ENCODE measurements at places on chromosomes 16 and 17. TPM values are rescaled to one million over a fixed set of nuclear protein-coding genes. Genes with fewer than 3 reads are reported as not detected.
A peak's percentile ranks its signal among the peaks of the same experiment; 100 is the strongest.

DNA sequence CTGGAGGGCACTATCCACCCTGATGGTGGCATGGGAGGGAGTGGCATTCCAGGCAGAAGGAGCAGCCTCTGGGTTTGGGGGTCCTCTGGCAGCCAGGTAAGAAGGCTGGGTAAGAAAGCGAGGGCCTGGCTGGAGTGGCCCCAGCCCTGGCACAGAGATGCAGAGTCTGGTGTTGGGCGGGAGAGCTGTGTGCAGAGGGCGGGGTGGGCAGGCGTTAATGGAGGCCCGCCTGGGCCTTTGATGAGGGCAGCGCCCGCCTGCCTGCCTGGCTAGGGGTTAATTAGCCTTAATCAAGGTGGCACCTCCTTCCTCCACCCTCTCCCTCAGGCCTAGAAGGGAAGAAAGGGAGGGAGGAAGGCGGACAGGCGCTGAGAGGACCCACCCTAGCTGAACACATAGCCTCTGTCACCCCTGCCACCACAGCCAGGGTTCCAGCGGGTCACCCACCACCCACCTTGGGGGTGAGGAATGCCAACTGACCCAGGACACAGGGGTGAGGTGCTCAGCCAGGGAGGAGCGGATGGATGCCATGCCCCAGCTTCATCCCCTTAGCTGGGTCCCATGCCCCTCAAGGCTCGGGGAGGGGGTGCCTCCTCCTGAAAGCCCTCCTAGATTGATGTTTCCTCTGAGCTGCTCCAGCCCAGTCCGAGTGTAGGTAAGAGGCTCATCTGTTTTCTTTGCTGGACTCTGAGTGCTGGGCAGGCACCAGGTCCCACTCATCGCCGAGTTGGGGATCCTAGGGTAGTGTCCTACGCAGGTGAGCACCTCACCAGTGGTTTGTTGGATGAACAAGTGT is 13.4 kb upstream of the FAM83G start:
- peak; percentile 33 for DNase-seq

DNA sequence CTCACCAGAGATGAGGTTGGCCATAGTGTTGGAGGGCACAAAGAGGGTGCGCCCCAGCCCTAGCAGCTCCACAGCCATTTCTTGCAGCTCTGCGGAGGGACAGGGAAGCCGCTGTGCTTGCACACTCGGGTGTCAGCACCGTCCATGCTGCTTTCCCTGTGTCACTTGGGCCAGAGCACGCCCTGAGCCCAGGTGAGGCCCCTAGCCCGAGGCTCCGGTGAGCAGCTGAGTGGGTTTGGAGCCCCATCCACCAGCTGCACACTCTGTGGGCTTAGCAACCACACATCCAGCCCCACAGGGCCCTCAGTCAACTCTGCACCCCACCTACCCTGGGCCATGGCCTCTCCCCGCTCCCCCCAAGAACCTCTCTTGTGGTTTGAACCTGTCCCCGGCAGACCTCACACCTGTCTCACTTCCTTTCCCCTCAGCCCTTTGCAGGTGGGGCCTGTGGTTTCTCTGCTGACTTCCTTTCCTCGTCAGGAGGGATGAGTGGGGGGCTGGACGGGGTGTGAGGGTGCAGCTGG is 20.7 kb downstream of the TMEM235 start:
- peak; percentile 58 for DNase-seq

DNA sequence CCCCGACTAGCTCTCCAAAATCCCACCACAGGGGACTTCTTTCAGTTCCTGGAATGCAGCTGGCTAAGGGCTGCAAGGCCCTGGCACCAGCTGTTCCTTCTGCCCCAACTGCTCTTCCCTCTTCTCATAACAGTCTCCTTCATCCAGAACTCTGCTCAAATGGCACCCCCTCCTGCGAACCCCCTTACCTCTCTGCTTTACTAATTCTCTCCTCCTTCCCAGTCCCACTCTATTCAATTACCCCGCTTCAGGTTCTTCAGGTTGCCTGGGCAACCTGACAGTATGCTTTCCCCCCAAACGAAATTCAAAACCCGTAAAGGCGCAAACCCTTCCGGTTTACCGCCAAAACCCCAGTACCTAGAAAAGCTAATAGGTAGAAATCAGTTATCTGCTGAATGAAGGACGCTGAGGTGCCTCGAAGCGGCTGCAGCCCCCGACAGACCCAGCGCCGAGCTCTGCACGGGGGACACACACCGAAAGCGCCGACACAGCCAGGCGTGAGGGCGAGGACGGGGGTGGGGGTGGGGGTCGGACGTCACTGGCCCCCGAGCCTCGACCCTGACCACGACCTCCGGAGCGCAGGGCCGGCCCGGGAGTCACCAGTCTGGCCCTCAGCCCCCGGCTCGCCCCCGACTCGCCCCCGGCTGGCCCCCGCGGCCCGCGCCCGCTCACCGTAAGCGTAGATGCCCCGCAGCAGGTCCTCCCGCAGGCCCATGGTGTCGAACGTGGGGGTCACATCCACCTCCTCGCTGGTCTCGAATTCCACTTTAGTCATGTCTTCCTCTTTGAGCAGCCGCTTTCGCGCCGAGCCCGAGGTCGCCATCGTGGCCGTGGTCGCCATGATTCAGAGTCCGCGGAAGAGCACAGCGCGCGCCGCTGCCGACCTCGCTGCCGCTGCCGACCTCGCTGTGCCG is 550 bp downstream of the EIF4A3 start:
- no peak for DNase-seq

GRCh38 chr16:68086860-68087268 is 1.7 kb downstream of the NFATC3 start:
- no peak for DNase-seq

GRCh38 chr16:9159839-9160550 is 68.6 kb downstream of the HAPSTR1 start:
- DNase-seq: no peak

The DNAH9 gene
- total RNA-seq: 0.47 TPM

GRCh38 chr17:40615068-40615840 is 32.4 kb downstream of the SMARCE1 start:
- no peak for DNase-seq

DNA sequence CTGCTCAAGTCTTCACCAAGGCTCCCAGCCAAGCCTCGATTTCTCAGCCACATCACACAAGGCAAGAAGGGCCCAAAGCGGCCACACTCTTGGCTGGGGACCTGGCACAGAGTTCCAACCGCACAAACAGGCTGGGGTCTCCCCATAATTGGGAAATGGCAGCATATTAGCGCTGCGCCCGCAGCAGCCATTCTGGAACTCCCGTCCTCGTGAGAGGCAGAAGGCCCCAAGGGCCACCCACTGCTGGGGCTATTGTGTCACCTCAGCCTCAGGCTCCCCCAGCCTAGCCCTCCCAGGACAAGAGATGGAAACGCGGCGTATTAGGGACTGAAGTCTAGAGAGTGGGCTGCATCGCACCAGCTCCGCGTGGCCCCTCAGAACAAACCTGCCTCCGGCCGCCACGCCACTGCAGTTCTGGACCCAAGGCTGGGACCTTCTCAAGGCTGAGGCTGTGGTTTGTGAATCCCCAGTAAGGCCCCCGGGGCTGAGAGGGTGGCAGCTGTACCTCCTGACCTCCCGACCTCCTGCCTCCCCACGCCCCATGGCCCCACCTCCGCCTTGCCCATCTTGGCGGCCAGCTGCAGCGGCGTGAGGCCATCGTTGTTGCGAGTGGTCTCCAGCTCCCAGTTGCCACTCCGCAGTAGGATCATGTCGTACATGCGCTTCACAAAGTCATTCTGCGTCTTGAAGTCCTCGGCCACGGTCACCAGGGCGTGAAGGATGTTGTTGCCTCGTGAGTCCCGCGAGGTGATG is 25.3 kb downstream of the TRPV3 start:
- DNase-seq: no peak

Data from right cardiac atrium (tissue), 5 donors.